Muscle of arm (tissue), 14 donors: ENCODE measurements at places on chromosomes 4 and X. TPM values are rescaled to one million over a fixed set of nuclear protein-coding genes. Genes with fewer than 3 reads are reported as not detected.

- no peak for DNase-seq
Measured at GRCh38 chr4:24513718-24514117, 70.6 kb downstream of the DHX15 start.

GRCh38 chr4:16752150-16752549, 146.3 kb downstream of the LDB2 start:
- no peak for DNase-seq

DNA sequence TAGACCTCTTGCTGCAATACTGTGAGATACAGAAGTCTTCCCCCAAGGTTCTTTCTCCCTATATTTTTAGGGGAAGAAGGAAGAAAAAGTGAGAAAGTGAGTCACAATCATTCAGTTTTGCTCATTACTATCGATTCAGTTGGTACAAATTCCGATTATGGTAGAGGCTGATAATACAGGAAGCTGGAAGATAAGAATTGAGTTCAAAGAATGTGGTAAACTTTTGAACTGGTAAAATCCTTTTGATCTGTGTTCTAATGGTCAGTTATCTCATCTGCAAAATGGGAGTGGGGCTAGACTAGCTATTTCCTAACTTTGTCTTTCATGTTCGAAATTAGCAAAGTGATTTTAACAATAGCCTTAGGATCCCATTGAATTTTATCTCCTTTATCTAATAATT, 101.4 kb upstream of the FAT1 start:
- no peak for DNase-seq

- DNase-seq: no peak
Measured at GRCh38 chr4:55876387-55876786, 22.9 kb downstream of the EXOC1 start.

GRCh38 chr4:78737035-78737434, 39.1 kb upstream of the BMP2K start:
- no peak for DNase-seq

DNA sequence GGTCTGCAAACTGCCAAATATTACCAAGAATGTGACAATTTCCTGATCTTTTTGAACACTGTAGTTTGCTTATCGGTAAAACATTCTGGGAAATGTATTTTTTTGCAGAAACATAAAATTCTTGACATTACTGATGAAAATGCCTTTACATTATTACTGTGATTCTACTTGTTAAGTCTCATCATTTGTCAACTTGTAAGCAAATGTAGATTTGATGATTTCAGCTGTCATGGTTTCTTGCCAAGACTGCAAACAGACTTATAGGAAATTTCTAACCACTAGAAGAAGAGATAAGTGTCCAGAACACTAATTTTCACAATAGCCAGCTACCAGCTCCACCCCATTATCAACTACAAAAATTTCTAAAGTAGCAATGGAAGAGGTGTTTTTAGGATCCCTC, 560.4 kb downstream of the STPG2 start:
- DNase-seq: no peak

DNA sequence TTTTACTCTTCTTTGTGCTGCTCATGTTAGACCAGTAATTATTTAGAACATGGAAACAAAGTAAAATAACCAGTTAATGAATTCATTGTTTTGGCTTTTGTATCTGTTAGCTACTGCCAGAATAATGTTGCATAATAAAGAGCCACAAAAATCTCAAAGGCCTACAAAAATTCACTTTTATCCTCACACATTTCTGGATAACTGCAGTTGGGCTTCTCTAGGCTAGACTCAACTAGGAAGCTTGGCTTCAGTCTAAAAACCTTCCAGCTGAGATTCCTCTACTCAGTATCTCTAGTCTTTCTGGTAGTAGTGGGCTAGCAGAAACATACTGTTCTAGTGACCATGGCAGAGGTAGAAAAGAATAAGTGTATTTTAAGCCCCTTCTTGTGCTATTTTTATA, 73.0 kb downstream of the FAT4 start:
- no peak for DNase-seq

DNA sequence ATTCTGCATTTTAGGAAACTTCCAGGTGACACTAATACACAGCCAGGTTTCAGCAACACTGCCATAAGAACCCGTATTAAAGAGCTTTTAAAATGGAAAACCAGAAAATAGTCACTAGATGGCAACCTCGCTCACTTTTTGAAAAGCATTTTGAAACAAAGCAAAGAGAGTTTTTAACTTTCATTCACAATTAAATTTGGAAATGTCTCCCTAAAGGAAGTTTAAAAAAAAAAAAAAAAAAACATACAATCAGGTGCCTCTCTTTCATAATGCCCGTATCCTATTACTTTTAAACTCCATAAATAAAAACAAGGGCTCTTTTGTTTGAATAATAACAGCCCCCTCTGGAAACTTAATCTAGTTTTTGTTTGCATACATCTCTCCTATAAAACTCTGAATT, 20.3 kb downstream of the MEPE start:
- DNase-seq: peak; percentile 57

DNA sequence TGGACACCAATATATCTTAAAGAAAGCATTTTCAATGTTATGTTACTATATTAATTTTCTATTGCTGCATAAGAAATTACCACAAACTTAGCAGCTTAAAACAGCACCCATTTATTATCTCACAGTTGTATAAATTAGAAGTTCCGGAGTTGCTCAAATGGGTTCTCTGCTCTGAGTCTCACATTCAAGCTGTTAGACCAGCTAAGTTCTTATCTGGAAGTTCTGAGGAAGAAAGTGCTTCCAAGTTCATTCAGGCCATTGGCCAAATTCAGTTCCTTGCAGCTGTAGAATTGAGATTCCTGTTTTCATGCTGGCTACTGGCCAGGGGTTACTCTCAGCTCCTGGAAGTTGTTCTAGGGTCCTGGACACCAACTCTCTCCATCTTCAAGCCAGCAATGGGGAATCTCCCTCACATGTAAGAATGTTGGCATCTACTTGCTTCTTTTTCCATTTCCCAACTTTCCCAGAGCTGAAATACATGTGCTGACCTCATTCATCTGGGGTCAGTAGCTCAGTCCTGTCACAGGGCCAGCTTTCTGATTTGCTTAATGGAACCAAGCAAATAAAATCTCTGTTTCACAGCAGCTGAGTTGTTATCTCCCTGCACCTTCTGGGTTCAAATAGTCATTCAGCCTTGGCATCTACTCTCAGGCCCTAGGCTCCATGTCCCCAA, 99.6 kb upstream of the INTU start:
- peak; percentile 94 for DNase-seq

- no peak for DNase-seq
Measured at GRCh38 chr4:1326751-1327525, 20.1 kb upstream of the UVSSA start.

DNA sequence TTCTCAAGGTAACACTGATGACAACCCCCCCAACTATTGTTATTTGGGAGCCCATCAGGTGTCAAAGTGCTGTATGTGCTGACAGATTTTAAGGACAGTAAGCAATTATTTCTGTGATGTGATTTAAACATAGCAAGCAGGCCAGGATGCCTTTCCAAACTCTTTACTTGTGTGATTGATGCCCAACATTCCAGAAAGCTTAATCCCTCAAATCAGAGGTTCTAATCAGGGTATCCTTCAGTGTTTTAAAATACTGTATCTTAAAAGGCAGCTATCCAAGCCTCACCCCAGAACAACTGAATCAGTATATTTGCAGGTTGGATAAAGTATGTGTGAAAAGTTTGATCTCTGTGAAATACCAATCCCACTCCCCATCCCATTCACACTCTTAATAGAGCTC, 119.7 kb downstream of the GASK1B start:
- no peak for DNase-seq

- DNase-seq: no peak
Measured at GRCh38 chr4:76301775-76302162, 4.8 kb upstream of the STBD1 start.

DNA sequence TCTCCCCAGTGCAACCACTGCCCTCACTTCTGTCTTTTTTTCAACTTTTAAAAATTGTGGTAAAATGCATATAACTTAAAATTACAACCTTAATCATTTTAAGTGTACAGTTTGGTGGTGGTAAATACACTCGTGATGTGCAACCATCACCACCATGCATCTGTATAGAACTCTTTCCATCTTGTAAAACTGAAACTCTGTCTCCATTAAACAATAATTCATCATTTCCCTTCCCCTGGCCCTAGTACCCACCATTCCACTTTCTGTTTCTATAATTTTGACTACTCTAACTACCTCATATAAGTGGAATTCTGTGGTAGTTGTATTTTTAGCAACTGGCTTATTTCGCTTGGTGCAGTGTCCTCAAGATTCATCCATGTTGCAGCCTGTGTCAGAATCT, 6.8 kb upstream of the CTBP1 start:
- no peak for DNase-seq

GRCh38 chr4:118712872-118713271, 27.7 kb downstream of the METTL14 start:
- DNase-seq: no peak

- peak; percentile 71 for DNase-seq
Measured at GRCh38 chrX:154714925-154715324, 36.0 kb downstream of the GAB3 start.

DNA sequence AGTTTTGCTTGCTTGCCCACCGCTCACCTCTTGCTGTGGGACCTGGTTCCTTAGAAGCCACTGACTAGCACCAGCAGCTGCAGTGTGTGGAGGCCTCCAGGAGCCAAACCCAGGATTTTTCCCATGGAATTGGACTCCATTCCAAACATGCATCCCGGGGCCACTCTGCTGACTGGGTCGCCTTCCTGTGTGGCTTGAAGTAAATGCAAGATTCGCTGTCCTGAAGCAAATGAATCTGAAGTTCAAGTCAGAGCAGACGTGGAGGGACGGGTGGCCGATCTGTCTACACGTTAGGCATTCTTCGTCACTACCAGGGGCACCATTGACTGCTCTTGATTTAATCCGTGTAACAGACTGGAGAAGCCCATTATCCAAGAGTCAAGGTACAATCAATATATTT, 109.0 kb downstream of the SHOX start:
- no peak for DNase-seq

DNA sequence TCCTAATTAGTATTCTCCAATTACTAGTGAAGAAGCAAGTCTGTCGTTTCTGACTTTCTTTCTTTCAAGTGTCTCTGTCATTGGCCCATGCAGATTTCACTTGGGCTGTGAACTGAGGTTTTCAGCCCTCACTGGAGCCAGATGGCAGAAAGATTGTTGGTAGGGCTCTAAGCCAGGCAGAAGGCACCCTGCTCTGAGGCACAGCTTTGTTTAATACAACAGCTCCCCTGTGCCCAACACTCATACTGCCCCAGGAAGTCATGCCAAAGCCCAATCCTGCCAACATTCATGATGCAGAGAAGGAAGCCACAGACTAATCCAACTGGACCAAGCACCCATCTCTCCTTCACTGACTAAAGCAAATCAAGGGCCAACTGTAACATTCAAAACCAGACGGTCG, 117.1 kb upstream of the FRG1 start:
- no peak for DNase-seq

- no peak for DNase-seq
Measured at GRCh38 chr4:2861631-2862436, 18.2 kb downstream of the ADD1 start.

DNA sequence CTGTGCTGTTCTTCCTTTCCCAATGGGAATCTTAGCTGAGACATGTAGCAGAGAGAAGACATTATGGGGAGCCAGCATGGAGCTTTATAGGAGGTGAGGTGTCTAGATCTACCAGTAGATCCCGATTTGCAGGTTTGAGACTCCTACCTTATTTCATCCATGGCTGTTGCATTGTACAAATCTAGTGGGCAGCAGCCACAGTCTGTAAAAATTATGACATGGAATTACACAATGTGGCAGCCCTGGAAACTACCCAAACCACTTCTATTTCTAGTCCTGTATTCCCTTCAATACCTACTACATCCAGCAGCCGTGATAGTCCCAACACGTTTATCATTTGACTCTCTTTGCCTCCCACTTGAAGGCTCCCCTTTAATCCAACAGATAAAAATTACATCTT, 8.1 kb downstream of the ATP7A start:
- no peak for DNase-seq

- peak; percentile 84 for DNase-seq
Measured at GRCh38 chrX:85243761-85244449, at the start of the genes SATL1 and ZNF711. TSS of gene SATL1 (minus strand) at chrX:85243779. CDS start at chrX:85108968, 134,811 bp downstream. TSS of gene ZNF711 (plus strand) at chrX:85243991. CDS start at chrX:85247573, 3,582 bp downstream.

GRCh38 chr4:157291071-157291470, 70.5 kb downstream of the GRIA2 start:
- DNase-seq: no peak

DNA sequence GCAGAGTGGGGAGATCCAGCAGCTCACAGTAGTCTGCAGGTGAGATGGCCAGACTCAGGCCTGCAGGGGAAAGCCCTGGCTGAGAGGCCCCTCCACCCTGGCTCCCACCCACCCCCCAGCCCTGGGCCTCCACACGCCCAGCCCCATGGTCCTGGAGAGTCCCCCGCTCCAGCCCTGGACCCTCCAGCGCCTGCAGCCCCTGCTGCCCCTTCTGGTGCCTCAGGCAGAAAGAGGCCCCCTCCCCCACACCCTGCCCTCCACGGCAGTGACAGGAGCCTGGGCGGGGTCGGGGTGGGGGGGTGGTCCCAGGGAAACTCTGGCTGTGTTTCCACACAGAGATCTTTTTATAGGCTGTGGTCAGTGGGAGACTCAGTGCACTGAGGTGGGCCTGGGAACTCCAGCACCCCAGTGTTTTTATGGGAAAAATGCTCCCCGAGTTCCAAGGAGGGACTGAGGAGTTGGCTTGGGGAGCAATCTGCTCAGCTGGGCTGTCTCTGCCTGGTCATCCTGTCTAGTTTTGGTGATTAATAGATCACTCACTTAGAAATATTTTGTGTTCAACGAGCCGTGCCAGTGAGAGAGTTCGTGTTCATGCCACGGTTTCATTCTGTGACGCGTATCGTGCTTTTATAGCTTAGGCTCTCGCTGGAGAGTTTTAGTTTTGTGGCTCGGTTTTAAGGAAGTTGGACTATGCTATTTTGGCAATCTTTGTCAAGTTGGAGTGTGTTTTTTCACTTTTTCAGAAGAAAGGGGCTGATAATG, 53.1 kb upstream of the HGFAC start:
- no peak for DNase-seq

MTMR8 gene
- polyA plus RNA-seq: not detected

DUSP9 gene
- polyA plus RNA-seq: 0.27 TPM

MAGEA12 gene
- not detected for polyA plus RNA-seq

CT45A10 gene
- not detected for polyA plus RNA-seq

FAM184B gene
- polyA plus RNA-seq: 5.2 TPM

NEUROG2 gene
- 0.22 TPM for polyA plus RNA-seq

BEX1 gene
- not detected for polyA plus RNA-seq

SORCS2 gene
- 8.3 TPM for polyA plus RNA-seq

AGTR2 gene
- 60.9 TPM for polyA plus RNA-seq

ACSL4 gene
- 27.0 TPM for polyA plus RNA-seq
